GM12891 (cell line): ENCODE measurements at places on chromosomes 2 and 18.

GRCh38 chr18:77004555-77005380 is 127.8 kb downstream of the MBP start:
- DNase-seq, result no peak

GRCh38 chr2:101734505-101735165 is 37.1 kb downstream of the MAP4K4 start:
- DNase-seq, result no peak

- DNase-seq, result no peak
Measured at GRCh38 chr2:241505086-241505780, 3.2 kb downstream of the STK25 start.

DNA sequence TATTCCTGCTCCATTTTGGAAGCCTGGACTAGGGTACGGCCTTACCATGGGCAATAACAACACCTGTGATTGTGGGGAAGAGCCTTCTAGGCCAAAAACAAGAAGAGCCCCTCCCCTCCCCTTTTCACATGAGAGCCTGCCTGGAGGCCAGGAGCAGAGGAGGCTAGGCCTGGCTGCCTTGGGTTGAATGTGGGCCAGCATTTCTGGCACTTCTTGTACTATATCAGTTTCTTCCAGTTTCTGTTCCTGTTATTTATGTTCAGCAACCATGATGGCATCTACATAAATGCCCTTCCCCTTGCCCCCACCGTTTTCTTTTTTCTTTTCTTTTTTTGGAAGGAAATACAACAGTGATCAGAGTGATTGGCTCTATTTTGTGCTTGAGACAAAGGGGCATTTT is 58.4 kb downstream of the KCTD18 start:
- no peak for DNase-seq

GRCh38 chr2:74439373-74439772 is 2.4 kb downstream of the RTKN start:
- DNase-seq, result no peak

GRCh38 chr2:55025627-55026026 is 24.6 kb downstream of the RTN4 start:
- no peak for DNase-seq

GRCh38 chr2:48400553-48401164 is 129.3 kb upstream of the STON1 start:
- DNase-seq, result no peak

DNA sequence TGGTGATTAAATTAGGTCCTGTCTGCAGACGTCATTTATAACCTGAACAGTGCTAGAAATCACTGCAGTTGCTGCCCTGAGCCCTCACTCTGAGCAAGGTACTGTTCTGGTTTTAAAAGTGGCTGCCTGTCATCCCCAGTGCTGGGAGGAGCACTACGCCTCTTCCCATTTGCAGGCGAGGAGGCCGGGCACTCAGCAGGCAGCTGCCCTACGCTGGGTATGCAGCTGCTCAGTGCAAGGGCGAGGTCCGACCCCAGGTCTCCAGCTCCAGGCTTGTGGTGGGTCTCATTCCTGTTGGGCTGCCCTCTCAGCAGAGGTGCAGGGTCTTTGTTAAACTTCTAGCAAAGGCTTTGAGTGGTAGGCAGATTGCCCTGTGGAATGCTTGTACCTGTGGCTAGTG is 15.7 kb downstream of the CNDP2 start:
- no peak for DNase-seq

GRCh38 chr2:75870651-75871137 is 160.0 kb upstream of the GCFC2 start:
- DNase-seq, result no peak

GRCh38 chr2:240974771-240975572 is 23.4 kb upstream of the SNED1 start:
- no peak for DNase-seq

DNA sequence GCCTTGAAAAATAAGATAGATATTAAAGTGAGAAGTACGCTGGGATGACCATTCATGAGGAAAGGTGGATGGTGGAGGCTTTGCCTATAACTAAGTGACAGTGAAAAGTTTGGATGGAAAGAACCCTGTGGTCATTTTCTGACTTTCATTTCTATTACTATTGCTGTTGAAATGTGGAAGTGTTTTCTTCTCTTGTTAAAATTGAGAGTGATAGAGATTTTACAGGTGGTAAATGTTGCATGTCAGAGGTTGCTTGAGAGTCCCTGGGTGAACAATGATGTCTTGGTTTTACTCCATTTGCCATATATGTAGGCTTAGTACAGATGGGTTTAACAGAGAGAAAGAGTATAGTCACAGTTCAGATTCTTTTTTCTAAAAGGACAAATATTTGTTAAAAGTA is 18.4 kb downstream of the NCOA1 start:
- DNase-seq, result no peak
